CD4-positive, alpha-beta T cell treated with Interleukin-17A for 4 hours (primary cell): ENCODE measurements at places on chromosomes 4 and X.

DNA sequence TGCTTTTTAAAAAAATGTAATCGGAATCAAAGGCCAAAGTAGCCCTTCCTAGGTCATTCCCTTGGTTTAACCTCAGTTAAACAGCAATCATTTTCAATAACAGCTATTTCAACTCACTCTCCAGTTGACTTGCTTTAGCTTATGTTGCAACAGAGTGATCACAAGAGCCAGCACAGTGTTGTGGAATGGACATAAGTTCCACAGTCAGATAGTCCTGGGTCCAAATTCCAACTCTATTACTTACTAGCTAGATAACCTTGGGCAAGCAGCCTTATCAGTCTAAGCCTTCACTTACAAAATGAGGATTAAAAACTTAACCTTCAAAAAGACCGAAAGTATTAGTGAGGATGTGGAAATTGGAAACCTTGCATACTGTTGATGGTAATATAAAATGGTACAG lies 9.2 kb upstream of the GPC3 start:
- DNase-seq, result no peak

DNA sequence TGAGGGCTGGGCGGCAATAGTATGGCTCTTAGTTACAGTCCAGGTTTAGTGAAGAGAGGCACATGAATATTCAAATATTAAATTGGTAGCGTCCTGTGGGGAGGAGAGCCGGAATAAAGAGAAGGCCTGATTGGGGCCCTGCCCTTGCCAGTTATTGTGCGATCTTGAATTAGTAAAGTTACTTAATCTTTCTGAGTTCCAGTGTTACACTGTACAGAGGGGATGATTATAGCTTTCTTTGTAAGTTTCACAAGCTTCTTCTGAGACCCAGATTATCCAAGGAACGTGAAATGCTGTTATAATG lies 1.2 kb downstream of the METAP1 start:
- no peak for DNase-seq

GRCh38 chrX:12936947-12937346 lies 30.5 kb downstream of the TLR8 start:
- DNase-seq, result no peak

DNA sequence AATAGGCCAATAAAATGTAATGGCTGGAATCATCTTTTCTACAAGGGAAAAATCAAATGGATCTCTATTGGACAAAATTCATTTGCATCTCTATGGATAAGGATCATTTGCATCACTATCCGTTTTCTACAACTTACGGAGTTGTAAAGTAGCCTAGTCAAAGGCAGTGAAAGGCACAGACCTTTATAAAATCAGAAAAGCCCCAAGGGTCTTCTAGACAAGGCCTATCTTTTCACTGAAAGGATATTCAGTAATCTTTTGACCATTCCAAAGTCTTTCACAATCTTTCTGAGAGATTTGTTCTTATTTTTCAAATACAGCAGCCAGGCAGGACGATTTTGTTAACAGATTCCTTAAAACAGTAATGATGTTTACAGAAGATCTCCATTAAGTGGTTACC lies 119.5 kb upstream of the JADE1 start:
- DNase-seq, result no peak

- DNase-seq, result no peak
Measured at GRCh38 chr4:84708406-84709135, 125.6 kb downstream of the CDS1 start.

GRCh38 chr4:29983890-29984289 lies 736.3 kb upstream of the PCDH7 start:
- DNase-seq, result no peak

- no peak for DNase-seq
Measured at GRCh38 chrX:13662355-13662791, 9.4 kb downstream of the TCEANC start.
